Fibroblast of skin of back (primary cell): ENCODE measurements at places on chromosomes 1 and 21.
A peak's percentile ranks its signal among the peaks of the same experiment; 100 is the strongest.

DNA sequence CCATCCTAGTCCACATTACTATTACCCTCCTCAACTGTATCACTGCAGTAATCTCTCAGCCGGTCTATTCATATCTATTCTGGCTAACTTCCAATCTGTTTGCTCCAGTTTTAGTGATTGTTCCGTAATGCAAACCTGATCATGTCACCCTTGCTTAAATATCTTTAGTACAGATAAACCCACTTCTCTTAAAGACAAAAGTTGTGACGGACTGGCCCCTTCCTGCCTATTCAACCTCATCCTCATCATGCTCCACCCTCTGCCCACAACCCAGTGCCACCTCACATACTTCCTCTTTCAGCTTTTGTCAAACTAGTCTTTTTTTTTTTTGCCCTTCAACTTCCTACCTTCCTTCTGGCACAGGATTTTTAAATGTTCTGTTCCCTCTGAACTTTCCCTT lies 2.8 kb upstream of the C1orf162 start:
- DNase-seq: no peak

DNA sequence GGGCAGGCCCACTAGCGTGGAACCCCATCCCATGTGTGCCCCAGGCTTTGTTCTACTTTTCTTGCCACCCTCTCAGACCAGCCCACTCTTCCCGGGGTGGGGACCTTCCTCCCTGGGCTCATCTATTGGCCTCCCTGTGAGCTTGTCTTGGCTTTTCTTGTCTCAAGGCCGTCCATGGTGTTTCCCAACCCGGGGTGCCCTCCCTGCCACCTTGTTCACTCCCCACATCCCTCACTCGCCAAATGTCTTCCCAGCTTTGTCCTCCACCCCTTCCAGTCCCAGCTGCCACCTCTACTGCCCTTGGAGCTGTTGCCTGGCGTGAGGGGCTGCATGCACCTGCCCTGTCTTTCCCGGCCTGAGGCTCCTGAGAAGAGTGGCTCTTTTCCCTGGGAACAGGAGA lies 18.4 kb downstream of the LRRC71 start:
- no peak for DNase-seq

DNA sequence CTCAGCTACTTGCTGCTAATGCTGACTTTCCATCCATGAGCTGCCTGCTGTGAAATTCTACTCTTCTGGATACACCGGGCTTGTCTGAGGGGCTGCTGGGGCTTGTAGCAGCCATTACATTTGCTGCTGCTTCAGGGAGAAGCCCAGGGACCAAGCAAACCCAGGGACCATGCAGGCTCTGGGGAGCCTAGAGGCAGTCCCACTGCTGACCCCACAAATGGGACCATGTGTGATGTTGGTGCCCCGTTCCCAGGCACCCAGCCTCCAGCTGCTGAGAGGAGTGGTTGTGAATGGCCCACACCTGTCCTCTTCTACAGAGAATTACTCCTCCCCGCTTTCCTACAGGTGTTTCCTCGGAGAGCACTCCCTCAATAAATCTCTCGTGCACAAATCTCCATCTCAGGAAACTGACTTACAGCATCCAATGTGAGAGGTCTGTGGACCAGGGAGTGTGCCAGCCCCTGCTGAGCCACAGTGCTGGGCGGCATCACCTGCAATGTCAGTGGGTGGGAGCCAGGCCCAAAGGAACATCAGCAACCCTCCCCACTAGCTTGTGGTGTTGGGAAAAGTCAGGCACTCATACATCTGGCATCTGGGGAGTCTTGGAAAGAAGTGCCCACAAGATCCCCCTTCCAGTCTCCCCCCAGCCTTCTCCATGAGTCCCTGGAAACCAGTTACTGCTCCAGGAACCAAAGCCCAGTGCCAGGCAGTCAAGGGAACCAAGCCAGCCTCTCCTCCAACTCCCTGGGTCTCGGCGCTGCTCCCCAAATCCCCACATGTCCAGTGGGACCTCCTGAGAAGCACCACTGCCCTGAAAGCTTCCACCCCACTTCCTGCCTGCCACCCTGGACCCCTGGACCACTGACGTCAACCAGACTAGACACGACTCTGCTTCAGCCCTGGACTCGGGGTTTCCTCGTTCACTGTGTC lies 65.1 kb downstream of the TCP10L start:
- DNase-seq: no peak

GRCh38 chr1:228288536-228289238 lies 80.8 kb downstream of the OBSCN start:
- no peak for DNase-seq

DNA sequence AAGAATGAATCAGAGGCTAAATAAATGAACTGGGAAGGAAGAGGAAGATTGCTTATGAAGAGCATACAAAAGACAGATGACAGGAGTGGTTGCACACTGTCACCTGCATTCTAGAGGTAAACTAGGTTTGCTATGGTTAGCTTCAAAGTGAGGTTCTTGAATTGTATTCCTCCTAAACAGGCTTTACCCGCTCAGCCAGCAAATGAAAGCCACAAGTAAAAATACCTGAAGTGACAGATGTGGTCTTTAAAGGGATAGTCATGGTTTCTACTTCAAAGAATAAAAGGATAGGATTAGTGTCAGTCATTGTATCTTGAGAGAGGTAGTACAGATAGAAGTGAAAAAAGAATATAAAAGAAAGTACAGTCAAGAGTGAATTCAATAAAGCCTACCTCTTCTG lies 32.4 kb upstream of the PRDX6 start:
- no peak for DNase-seq

- DNase-seq: no peak
These were observed 339.2 kb upstream of the KAZN start for GRCh38 chr1:14259191-14259757.

DNA sequence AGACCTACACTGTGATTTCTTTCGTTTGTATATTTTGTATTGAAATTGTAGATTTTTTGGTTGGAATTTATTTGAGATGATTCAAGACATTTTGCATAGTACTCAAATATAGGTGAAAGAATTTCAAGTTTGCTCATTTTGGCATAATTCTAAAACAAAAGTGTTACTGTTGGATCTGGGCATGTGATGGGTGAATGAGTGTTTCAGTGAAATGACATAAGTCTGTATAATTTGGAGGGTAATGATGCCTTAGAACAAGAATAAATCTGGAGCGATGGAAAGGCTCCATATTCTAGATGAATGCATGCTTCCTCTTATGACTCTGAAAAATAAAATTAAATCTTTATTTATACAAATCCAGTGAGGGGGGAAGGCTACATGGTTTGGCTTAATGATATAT lies 41.0 kb downstream of the NFIA start:
- DNase-seq: no peak

- peak; percentile 79 for DNase-seq
These were observed 86.5 kb upstream of the KCNJ15 start for GRCh38 chr21:38170283-38170682.

DNA sequence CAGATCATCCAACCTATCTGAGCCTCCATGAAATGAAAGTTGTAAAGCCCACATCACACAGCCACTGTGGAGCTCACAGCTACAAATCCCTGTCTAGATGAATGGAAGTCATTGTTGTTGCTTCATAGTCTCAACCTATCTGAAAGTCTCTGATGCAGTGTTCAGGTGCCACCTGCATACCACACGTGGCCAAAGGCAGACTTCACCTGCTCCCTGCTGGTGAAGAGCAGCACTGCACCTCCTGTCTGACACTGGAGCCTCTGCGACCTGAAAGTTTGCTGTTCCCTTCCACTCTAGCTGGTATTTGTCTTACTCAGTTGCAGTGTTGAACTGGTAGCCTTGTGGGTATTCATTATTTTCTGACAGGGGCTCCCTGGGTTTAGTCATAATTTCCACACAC lies 18.4 kb downstream of the LORICRIN start:
- DNase-seq: no peak

DNA sequence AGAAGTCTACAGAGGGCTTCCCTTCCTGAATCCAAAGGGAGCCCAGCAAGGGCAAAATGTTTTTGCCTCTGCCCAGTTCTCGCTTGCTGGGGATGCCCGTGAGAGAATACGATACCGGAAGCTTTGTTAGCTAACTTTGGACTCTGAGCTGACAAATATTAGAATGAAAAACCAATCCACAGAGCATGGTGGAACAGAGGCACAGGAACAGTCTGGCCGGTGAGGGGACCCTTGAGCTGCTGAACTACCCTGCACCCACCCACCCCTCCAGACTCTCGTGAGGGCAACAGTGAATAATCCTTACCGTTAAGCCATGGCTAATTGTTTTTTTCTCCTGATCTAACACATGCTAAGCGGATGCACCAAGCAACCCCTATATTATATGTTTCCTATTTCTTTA lies 76.3 kb upstream of the AKT3 start:
- DNase-seq: no peak

- DNase-seq: no peak
These were observed 37.0 kb downstream of the PCSK9 start for GRCh38 chr1:55076356-55076755.

DNA sequence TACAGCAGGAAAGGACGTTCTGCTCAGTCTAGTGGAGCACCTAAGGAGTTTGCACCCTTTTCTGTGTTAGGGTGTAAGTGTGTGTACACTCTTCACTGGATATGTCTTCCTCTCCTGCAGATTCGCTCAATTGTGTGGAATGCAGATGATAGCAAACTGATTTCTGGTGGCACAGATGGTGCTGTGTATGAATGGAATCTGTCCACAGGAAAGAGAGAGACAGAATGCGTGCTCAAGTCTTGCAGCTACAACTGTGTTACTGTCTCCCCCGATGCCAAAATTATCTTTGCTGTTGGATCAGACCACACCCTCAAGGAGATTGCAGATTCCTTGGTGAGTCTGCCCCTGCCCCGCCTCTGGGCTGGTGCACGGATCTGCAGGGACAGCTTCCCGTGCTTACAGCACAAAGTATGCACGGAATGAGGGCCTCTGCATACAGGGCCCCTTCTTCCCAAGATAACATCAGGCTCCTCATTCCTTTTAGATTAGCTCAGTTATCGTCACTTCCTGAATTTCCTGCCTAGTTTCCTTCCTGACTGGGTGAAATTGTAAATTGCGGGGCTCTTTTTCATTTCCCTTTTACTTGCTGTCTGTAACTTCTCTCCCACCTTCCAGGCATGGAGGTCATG lies 34.6 kb downstream of the CFAP57 start:
- DNase-seq: peak; percentile 99

- DNase-seq: peak; percentile 22
These were observed 169.8 kb upstream of the CXADR start for GRCh38 chr21:17343055-17343454.

DNA sequence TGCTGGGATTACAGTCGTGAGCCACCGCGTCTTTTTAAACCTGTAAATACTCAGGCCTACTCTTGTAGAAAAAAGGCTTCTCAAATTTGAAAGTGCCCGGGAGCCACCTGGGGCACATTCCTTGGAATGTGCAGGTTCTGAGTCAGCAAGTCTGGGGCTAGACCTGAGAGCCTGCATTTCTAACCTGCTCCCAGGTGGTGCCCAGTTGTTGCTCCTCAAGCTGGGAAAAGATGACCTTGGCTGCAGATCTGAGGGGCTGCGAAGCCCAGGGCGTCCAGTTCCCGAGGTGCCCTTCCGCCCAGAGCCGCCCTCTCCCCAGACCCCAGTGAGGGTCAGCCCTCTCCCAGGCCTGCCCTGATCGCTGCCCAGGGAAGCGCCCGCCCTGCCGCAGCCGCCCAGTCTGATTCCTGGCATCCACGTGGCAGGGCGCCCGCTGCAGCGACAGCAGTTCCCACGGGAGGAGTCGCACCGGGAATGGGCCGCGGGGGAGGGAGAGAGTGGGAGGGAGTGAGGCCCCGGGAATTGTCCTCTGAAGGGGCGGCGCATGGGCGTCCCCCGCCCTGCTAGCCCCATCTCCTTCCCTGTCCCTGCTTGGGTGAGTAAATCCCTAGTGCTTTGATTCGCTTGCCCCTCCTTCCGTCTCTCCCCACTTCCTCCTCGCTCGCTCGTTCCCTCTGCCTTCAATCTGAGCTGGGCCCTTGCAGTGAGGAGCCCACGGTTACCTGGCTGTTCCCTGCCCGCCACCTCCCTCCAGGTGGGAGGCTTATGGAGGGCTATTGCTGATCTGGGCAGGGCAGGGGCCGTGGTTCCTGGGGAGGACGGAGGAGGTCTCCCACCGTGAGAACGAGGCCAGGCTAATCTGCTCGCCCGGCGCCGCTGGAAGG lies 18.8 kb upstream of the TENT5B start:
- DNase-seq: peak; percentile 90

DNA sequence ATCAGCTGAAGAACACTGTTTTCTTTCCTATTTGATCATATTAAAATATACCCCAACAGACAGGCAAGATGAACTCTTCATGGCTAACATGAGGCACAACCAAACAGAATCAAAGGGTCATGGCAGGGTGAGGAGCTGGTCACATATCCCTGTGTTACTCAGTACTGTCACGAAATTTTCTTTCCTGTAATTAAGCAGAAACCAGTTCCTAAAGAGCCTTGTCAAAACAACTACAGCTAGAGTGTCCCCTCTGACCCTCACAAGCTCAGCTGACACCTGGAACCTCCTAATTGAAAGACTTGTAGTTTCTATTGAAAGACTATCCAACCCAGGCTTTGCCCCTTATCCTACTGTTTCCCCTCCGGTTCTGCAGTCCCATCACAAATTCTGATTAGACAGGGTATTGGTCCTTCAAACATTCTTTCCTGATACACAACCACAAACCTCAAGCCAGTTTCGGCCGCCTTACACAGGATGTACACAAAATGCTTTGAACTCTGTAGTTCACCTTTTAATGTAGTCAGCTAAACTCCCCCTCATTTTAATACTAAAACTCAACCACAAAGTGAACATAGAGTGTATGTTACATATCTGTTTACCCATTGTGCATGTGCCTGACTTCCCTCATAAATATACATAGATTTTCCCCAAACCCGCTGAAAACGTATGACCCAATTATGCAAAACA lies 651.9 kb downstream of the MRPL39 start:
- DNase-seq: no peak

- no peak for DNase-seq
These were observed 1.4 kb upstream of the WNT2B start for GRCh38 chr1:112507336-112507735.

GRCh38 chr1:23719162-23719820 lies 24.0 kb upstream of the ELOA start:
- no peak for DNase-seq

DNA sequence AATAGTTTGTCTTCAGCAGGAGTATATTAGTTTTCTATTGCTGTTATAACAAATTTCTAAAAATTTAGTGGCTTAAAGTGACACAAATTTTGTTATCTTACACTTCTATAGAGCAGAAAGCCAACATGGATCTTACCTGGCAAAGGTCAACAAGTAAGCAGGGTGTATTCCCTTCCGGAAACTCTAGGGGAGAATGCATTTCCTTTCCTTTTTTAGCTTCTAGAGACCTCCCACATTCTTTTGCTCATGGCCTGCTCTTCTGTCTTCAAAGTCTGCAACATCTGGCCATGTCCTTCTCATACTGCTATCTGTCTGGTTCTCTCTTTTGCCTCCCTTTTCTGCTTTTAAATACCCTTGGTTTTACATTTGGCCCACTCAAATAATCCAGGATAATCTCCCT lies 242.6 kb downstream of the ZNF648 start:
- no peak for DNase-seq
